Suppressor macrophage (primary cell): ENCODE measurements at places on chromosomes 7 and 10.

- DNase-seq = no peak
Observed at GRCh38 chr7:50725774-50726173, 56.9 kb downstream of the GRB10 start.

GRCh38 chr10:17244700-17245365 is 16.8 kb downstream of the VIM start:
- DNase-seq = no peak

GRCh38 chr10:8055420-8056349 is 1.2 kb downstream of the GATA3 start:
- DNase-seq = no peak

DNA sequence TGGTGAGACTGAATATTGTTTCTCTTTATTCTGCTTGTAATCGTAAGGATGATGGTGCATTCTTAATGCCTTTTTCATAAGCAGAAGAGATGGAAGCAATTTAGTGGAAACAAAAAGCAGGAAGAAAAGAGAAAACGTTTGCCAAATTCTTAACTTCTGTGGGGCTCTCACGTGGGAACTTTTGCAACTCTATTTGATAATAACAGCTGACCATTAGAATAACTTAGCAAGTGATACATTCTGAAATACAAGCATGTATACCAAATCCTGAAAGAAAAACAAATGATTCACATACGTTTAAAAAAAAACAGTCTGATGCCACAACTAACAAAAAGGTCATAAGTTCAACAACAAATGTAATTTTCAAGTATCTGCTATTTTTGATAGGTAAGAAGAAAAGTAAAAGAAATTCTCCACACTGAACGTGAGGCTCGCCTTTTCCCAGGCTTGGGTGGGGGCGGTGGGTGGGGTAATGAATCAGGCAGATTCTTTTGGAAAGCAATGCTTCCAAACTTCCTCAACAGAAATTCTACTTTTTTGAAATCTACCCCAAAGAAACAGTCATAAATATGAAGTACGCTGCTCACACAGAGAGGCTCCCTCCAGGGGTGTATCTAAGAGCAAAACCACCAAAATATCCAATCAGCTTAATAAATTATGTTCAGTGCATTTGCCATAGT is 446.2 kb upstream of the MGMT start:
- DNase-seq = no peak

GRCh38 chr10:82438277-82438676 is 563.3 kb downstream of the NRG3 start:
- no peak for DNase-seq

DNA sequence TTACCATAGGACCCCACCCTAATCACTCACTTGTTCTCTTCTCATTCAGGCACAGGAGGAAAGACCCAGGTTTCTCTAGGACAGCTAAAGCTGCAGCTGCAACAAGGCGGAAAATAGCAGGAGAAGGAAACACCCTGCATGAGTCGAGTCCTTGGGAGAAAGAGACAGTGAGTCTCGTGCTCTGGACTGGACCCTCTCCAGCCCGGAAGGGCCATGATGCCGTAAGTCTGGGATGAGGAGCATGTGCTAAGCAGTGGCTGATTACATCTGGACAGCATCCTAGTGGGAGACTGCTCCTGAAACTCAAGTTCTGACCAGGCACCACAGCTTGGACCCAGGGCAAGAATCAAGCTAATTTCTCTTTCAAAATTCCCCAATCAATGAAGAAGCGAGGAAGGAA is 39.4 kb downstream of the FBXW4 start:
- DNase-seq = no peak

- peak; percentile 57 for DNase-seq
Observed at GRCh38 chr10:75395066-75395931, 6.3 kb downstream of the ZNF503 start.

DNA sequence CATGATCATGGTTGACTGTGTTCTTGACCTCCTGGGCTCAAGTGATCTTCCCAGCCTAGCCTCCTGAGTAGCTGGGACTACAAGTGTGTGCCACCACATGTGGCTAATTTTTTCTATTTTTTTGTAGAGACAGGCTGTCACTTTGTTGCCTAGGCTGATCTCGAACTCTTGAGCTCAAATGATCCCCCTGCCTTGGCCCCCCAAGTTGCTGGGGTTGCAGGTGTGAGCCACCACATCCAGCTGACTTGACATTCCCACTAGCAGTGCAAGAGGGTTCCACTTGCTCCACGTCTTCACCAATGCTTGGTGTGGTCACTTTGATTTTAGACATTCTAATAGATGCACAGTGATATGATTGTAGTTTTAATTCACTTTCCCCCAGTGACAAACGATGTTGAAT is 25.1 kb downstream of the CYP26A1 start:
- DNase-seq = no peak

- peak; percentile 74 for DNase-seq
Observed at GRCh38 chr7:139887992-139888481, 59.0 kb downstream of the TBXAS1 start.

DNA sequence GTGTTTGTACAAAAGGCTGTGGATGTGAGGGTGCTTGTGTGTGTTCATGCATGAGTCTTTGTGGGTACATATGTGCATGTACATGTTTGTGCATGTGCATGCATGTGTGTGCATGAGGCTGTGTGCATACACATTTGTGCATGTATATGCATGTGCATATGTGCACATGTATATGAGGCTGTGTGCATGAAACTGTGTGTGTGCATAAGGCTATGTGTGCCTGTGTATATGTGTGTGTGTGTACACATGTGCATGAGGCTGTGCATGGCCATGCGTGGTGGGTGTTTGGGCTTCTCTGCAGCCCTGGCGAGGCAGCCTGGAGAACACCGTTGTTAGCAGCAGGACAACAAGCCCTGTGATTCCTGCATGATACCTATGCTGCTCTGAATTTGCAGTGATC is 207.7 kb upstream of the ADCY1 start:
- no peak for DNase-seq

- no peak for DNase-seq
Observed at GRCh38 chr7:47377741-47378140, 204.2 kb downstream of the TNS3 start.

- DNase-seq = no peak
Observed at GRCh38 chr10:113243311-113243710, 293.3 kb downstream of the TCF7L2 start.

GRCh38 chr7:34838329-34838728 is 180.3 kb downstream of the NPSR1 start:
- no peak for DNase-seq

DNA sequence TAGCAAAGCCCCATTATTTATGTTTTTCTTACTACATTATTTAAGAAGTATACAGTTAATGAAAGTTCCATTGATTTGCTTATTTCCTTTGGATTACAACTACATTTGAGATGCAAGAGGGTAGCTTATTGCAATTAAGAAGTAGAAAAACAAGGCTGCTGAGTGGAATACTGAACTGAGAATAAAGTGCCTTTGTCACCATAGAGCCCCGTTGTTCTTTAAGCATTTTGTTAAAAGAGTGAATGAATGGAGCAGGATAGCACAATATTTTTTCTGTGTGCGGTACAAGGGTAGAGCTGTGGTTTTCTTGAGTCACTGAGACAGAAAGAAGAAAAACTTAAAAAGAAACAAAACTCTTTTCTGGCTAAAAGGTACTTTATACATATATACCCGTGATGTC is 45.6 kb downstream of the ZNF277 start:
- no peak for DNase-seq
